Activated CD8-positive, alpha-beta T cell treated with anti-CD3 and anti-CD28 coated beads for 36 hours (primary cell): ENCODE measurements at places on chromosomes 2 and 18. TPM values are rescaled to one million over a fixed set of nuclear protein-coding genes. Genes with fewer than 3 reads are reported as not detected.

AKAIN1 gene
- total RNA-seq, result not detected

RPRM gene
- total RNA-seq, result 0.20 TPM

RESP18 gene
- total RNA-seq, result not detected

FLACC1 gene
- total RNA-seq, result 0.59 TPM

RGPD3 gene
- total RNA-seq, result 0.34 TPM

UGT1A8 gene
- total RNA-seq, result not detected

DSG2 gene
- total RNA-seq, result 0.41 TPM

HOXD11 gene
- not detected for total RNA-seq
